Stimulated activated CD8-positive, alpha-beta memory T cell treated with anti-CD3 and anti-CD28 coated beads, Interleukin-15, amount 100 ng/mL, for 4 hours (primary cell): ENCODE measurements at places on chromosomes 1 and 21.

GRCh38 chr1:231387770-231388669 is 34.1 kb downstream of the EGLN1 start:
- DNase-seq = no peak

DNA sequence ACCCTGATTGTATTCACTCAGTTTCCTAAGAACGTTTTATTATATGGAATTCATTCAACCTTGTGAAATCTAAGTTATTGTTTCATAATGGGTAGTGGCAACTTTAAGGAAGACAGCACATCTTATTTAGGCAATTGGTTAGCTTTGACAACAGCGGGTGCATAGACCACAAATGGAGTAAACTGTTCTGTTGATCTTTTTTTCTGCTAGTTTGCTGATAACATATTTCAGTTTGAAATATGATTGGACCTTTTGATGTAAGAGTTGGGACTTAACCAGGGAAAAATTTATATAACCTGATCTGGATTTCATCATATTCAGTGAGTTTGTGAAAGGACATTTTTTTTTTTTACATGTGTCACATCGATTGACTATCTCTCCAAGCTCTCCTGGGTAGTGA is 151.7 kb downstream of the HLX start:
- no peak for DNase-seq

GRCh38 chr1:175399795-175400194 is 207.2 kb upstream of the KIAA0040 start:
- no peak for DNase-seq

GRCh38 chr1:247288341-247288740 is 32.5 kb downstream of the VN1R5 start:
- DNase-seq = no peak

GRCh38 chr1:55877437-55878232 is 662.5 kb upstream of the USP24 start:
- no peak for DNase-seq

DNA sequence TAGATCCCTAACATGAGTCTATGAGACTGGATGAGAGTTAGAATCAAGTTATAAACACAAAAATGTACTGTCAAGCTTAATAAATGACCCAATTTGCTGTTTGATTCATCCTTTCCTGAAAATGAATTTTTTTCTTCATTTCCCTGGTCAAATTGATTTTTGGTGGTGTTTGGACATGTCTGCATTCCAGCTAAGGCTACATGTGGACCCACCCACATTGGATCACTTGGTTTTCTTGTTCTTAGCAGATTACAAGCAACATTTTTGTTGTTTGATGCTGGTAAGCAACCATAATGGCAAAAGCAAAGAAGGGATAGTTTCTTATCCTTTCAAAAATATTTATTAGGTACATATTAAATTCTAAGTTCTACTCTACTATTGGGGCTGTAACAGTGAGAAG is 181.1 kb downstream of the NEK7 start:
- DNase-seq = no peak

GRCh38 chr1:7444363-7444762 is 326.7 kb upstream of the VAMP3 start:
- DNase-seq = no peak

DNA sequence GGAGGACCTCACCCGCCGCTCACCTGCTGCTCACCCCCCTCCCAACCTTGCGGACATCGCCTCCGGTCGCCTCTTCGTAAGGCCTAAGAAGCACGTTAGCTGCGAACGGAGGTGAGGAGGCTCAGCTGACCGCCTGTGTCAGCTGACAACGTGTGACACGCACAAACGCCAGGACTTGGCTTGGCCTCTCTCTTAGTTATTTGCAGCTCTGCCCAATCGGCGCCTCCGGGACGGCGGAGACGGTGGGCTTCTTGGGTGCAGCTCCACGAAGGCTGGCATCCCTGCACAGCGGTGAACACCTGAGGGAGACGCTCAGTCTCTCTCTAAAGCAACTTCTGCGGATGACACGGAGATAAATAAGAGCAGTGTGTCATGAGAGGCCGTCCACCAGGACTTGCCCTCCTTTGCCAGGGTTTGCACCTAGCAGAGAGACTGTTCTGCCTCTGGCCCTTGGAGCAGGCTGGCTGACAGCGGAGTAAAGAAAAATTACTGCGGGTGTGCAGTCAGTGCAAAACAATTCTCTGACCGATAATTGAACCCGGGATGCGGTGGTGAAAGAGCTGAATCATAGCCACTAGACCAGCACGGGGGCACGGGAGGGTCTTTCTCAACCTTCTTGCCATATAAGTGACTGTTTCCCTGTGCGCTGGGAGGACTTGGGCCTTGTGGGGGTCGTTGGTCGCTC is 318.9 kb downstream of the FAM72C start:
- DNase-seq = no peak

DNA sequence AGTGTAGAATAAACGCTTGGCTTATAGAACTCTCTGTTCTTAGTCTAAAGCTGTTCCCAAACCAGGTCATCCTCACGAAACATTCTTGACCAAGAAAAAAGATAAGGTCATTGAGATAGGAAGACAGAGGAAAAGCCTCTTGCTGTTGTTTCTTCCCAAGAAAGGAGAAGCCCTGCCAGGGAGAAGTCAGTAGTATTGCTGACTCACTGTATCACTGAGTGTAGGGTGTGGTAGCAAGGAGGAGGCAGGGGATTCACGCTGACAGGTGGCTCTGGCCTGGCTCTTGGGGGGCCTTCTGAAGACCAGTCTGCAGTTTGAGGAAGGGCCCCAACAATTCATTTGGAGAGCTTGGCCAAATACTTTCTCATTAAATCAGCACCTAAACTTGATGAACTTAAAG is 97.8 kb downstream of the CD247 start:
- no peak for DNase-seq

DNA sequence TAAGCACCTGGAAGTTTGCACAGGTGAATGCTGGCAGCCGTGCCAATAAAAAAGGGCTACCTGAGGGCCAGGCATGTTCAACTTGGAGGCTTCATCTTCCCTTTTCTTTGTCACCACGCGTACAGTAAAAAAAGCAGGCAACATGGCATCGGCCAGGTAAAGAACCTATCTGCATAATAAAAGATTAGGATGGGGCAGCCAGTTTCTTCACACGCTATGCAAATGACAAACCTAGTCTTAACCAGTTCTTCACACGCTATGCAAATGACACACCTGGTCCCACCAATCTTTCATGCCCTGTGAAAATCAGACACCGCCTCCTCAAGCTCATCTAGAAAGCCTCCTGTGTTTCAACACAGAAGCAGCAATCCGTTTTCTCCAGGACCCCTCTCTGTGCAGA is 413.4 kb downstream of the HLX start:
- DNase-seq = no peak

GRCh38 chr21:46099476-46099875 is 1.6 kb downstream of the COL6A2 start:
- no peak for DNase-seq

- no peak for DNase-seq
Measured at GRCh38 chr21:29481641-29482040, 182.9 kb downstream of the BACH1 start.

DNA sequence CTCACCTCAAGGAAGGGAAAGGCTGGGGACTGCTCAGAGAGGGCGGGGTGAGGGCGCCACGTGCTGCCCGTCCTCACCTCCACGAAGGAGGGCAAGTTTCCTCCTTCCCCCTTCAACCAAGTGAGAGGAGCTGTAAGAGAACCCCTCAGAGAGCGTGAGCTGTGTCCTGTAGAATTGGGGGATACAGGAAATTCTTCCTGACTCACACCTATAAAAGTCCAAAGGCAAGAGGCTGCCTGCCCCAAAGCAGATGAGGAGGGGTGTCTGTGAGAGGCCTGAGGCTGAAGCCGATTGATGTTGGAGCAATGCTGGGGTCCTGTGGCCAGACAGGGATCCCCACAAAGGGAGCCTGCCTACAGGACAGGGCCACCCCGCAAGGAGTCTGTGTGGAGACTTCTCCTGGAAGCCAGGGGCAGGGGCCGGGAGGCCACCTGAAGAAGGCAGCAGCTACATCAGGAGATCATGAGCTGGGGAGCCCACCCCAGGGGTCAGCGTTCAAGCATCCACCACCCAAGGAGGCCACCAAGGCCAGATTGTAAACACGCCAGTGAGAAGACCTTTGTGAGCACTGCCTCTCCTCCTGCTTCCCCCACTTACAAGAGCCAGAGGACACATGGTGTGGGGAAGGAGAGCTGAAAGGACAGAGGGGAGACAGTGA is 27.7 kb downstream of the S100A6 start:
- DNase-seq = no peak

DNA sequence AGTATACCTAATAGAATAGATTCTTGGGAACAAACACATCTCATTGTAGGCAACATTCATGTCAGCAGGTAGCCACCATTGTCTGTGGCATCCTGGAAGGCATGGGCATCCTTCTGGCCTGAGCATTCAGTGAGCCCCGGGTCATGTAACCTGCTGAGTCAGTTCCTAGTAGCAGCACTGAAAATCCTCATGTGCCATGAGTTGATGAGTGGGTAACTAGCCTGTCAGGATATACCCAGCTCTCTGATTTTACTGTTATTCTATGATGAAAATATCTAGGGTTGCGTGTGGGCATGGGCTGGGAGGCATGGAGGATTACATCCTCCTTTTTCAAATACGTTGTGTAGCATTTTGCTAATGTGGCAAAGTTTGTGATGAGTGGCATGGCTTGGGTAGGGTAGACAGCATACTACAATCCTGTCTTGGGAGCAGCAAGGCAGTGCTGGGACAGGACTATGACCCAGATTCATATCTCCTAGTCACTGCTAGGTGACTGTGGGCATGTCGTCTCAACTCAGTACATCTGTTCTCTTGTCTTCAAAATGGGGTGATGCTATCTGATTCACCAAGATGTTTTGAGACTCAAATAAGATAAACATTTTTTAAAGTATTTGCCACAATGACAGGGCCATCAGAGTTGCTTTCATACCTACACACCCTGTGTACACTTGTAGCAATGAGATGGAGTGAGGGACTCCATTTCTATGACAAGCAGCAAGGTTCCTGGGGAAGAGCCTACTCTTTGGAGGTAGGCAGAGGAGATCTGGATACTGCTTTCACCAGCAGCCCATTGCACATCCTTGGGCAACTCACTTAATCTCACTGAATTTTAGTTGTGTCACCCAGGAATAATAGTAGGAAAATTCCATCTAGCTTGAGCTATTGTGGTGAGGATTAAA is 62.5 kb downstream of the CD58 start:
- no peak for DNase-seq

- DNase-seq = no peak
Measured at GRCh38 chr1:48047116-48047515, 49.9 kb upstream of the TRABD2B start.

DNA sequence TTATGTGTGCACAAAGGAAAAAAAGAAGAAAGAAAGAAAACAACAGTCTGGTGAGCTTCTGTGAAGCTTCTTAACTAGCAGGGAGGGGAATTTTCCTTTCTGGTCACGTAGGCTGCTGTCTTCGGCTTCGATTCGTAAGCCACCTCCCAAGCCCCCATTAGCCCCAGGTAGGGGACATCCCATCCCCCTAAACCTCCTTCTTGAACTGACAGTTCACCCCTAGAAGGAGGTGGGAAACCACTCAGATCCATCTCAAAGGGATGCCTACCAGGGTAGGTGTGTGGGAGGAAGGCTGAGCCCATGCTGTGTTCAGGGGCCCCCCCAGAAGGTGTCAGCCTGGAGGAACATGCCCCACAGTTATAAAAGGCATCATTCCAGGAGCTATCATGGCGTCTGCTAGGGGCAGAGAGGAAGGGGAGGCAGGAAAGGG is 25.8 kb downstream of the CD247 start:
- DNase-seq = no peak

DNA sequence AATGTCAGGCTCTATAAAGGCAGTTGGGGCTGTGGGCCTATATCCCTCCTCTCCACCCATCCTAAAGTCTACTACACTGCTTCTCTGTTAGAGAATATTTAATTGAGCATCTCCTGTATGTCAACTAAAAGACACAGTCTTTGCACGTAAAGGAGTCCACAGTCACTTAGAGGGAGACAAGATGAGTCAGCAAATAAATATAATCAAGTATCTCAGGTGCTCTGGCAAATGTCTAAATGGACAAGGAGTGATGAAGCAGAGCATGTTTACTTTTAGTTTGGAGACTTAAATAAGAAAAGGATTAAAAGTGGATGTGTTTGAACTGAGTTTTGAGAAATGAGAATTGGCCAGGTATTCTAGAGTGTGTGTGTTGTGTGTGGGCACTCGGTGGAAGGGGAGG is 41.8 kb upstream of the RAP1A start:
- DNase-seq = no peak

GRCh38 chr1:103058391-103058790 is 49.9 kb downstream of the COL11A1 start:
- DNase-seq = no peak

GRCh38 chr1:42128964-42129363 is 24.2 kb upstream of the GUCA2B start:
- DNase-seq = no peak

GRCh38 chr1:75980972-75981897 is 49.0 kb upstream of the ASB17 start:
- DNase-seq = no peak

DNA sequence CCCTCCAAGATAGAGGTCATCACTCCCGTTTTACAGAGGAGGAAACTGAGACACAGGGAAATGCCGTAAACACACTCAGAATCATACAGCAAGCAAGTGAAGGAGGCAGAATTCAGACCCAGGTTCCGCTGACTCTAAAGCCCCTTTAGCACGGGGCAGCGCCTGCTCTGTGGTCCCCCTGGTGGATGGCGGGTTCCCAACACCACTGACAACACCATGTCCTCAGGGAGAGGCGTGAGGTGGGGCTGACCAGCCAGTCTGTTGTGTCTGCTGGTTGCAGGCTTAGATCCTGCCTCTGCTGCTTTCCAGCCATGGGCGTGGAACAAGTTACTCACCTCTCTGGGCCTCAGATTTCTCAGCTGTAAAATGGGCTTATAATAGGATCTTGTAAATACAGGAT is 617.3 kb downstream of the MATN1 start:
- DNase-seq = no peak

- no peak for DNase-seq
Measured at GRCh38 chr1:113946678-113947387, 17.7 kb downstream of the HIPK1 start.

GRCh38 chr21:15370462-15370975 is 305.7 kb upstream of the NRIP1 start:
- no peak for DNase-seq

GRCh38 chr1:185846672-185847444 is 112.7 kb downstream of the HMCN1 start:
- no peak for DNase-seq

GRCh38 chr1:225688345-225688744 is 35.4 kb upstream of the ENAH start:
- no peak for DNase-seq

GRCh38 chr1:156336242-156336641 is 1.9 kb downstream of the CCT3 start:
- DNase-seq = no peak

GRCh38 chr1:30668024-30668423 is 55.4 kb downstream of the MATN1 start:
- no peak for DNase-seq
